ENCODE measurements at places on chromosomes 16 and 17.

GRCh38 chr17:51372345-51373004 lies 112.1 kb downstream of the UTP18 start:
- peak; percentile 9 for DNase-seq

DNA sequence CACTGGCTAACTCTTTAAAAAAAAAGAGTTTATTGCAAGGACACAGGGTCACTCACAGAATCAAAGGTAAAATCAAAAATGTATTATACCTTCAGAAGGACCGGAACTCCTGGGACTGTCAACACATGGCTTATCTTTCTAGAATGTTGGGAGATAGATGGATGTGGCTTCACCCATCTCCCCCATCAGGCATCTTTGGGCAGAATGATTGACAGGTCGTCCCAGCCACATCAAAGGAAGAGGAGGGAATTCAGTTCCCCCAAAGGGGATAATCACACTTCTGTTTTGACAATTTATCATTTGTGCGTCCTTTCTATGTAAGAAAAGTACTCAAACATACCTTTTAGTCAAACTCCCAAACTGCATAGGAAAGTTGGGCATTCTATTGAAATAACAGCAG lies 228.6 kb upstream of the CDH5 start:
- DNase-seq = no peak

DNA sequence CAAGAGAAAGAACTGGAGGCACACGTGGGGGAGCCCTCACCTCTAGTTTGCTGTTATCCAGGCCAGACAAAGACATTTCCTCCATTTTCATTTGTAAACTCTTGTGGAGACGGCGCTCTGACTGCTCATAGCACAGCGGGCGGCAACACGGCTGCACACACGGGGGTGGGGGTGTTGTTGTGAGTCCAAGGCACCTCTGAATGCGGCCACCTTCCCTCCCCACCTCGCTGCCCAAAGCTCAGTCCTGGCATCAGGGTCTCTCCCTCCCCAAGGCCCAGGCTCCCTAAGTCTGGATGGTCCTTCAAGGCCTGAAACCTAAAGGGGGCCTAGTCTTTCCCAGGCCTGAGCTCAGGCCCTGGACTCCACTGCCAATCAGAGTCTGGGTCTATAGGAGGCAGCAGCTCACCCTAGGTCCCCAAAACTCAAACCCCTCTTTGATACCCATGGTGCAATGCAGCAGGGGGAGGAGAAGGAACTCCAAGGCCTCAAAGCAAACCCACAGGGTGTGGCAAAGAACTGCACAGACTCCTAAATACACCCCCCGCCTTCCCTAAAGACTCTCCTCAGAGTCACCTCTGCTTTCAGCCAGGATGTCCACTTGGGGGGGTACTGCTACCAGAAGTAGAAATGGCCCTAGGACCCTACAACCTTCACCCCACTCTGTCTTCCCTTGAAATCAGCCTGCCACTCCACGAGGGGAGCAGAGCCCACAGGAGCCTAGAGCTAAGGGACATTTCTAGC lies 1.5 kb downstream of the ATXN7L3 start:
- peak; percentile 50 for DNase-seq

GRCh38 chr17:43871946-43872690 lies 25.1 kb downstream of the CD300LG start:
- DNase-seq = no peak

GRCh38 chr16:19842426-19843157 lies 42.1 kb downstream of the GPRC5B start:
- DNase-seq = no peak

- no peak for DNase-seq
Measured at GRCh38 chr17:36857698-36858097, 79.6 kb upstream of the LHX1 start.

GRCh38 chr17:82655038-82655479 lies 6.8 kb upstream of the WDR45B start:
- DNase-seq = no peak

DNA sequence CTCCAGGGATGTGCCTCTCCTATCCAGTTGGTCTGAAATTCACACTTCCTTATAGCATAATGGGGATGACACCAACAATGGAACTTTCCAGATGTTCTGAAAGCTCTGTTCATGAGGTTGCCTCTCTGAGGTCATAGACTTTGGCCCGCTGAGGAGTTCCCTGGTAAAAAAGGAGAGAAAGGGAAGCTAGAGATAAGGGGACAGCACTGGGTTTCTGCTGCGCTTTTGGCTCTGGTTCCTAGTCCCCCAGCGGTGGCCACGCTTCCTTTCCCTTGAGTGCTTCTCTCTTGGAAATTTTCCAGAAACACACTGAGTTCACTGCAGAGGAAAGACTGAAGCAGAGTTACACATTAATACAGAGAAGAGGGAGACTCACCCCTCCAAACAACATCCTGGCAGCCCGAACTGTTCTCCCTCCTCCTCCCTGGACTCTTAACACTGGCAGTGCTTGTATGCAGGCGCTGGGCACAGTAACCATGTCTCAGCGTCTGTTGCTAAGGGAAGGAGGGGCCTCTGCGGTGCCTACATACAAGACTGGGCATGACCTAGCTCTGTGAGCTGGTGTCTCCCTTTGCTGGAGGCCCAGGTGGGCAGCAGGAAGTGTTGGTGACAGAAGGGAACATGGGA lies at the start of gene DNAH3:
Gene DNAH3 (minus strand): TSS at position 472 of the 627 bp plus-strand sequence. CDS start 527 bp downstream, outside the sequence.
- no peak for DNase-seq

DNA sequence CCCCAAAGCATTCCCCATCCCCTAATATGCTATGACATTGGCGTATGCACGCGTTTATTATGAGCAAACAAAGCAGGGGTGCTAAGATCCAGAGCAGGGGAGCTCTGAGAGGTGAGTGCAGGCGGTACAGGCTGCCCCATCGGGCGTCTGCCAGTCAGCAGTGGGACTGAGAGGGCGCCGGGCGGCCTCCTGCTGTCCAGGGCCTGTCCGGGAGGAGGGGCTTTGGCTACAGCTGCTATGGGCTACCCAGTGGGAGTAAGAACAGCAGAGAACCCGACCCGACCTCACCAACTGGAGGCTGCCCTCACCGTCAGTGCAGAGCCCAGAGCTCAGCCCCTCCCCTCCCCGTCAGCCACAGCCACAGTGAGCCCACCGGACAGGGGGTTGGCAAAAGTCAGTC lies 18.5 kb upstream of the AATK start:
- DNase-seq = no peak

DNA sequence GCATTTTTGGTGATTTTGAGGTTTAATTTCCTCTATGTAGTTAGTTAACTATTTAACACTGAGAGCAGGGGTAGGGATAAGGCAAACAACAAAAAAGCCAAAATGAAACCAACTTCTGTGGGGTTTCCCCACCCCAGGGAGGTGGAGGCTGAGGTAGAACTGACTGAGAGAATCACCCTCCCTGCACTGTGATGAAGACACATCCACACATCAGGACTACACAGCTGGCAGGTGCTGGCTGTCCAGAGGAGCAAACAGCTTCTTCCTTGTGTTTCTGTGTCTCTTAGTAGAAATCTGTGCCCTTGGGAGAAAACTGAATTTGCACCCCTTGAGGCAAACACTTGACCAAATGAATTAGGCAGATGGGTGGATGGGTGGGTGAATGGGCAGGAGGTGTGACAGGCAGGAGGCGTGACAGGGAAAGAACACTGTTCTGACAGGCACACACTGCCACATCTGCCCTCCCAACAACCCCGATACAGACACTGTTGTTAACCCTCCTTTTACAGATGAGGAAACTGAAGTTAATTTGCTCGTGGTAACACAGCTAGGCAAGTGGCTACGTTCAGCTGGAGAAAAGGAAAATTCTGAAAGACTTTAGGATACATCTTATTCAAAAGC lies 62.9 kb upstream of the AMZ2 start:
- no peak for DNase-seq

DNA sequence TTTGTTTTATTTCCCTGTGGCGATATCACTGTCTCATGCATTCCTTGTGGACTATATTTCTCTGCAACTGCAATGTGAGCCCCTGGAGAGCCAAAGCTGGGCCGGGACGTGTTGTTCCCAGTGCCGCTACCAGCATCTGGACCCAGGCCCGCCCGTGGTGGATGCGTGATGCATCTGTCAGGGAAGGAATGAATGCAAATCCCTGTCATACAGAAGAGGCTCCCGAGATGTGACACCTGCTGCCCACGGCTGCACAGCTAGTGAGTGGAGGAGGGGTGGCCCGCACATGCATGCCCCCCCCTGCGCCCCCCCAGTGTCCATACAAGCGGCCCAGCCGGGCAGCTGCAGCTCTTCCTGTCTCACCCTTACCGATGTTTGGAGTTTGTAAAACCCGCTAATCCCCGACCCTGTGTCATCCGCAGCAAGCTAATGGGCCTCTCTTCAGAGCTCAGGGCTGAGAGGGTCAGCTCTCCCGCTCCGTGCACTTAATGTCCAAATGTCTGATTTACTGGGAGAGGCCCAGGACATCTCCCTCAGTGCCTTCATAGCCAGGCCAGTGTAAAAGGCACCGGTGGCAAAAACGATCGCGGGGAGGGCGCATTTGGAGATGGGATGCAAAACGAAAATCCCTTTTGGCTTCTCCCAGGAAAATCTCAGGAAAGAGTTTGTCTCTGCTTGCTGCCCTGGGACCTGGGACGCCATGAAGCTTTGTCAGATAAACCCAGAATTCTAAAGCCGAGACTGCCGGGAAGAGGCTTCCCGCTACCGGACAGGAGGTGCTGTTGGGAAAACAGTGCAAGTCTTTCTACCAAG lies 91.8 kb downstream of the FOXL1 start:
- DNase-seq = no peak

DNA sequence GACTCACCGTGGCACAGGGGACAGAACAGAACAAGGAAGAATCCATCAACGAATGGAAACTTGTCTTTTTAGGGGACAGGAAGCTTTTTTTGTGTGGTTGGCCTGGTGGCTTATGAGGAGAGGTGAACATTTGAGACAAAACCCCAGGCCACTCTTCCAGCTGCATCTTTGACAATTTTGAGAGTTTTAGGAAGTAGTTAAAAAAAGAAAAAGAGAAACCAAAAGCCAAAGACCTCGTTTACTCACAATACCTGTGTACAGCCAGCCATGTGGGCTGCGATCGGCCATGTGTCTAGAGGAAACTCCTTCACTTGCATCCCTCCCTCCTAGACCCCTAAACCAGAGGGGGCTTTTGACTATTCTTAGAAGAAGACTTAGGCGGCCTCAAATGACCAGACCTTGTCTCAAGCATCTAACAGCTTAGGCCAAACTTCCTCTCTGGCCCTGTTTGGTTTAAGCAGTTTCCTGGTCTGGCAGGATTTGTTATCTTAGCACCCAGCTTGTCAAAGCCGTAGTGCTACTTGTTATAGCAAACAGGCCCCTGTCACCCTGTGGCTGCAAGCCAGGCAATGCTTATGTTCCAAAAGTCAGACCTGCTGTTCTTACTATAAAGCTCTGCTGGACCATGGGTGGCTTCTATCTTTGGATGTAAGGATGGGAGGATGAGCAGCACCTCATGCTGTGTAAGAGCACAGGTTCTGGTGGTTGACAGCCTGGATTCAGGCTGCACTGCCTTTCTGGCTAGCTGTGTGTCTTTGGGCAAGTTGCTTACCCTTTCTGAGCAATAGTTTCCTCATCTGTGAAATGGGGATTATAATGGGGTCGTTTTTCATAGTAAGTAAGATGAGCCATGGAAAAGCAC lies 17.7 kb downstream of the KSR1 start:
- DNase-seq = peak; percentile 97

DNA sequence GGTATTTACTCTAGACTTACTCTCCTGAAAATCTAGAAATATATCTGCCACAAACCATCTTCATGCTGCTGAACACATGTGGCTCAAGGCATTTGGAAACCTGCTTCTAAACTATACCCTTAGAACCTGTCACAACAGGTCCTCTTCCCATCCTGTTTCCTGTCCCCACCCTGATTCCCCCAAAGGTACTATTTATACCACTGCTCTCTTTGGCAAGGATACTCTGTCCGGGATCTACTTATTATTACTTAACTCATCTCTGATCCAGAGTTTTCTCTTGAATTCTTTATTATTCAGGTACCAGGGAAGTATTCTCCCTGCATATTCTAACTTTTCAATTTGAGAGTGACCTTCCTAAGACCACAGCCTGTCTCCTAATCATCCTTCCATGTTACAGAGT lies 33.4 kb downstream of the TRAF4 start:
- no peak for DNase-seq

DNA sequence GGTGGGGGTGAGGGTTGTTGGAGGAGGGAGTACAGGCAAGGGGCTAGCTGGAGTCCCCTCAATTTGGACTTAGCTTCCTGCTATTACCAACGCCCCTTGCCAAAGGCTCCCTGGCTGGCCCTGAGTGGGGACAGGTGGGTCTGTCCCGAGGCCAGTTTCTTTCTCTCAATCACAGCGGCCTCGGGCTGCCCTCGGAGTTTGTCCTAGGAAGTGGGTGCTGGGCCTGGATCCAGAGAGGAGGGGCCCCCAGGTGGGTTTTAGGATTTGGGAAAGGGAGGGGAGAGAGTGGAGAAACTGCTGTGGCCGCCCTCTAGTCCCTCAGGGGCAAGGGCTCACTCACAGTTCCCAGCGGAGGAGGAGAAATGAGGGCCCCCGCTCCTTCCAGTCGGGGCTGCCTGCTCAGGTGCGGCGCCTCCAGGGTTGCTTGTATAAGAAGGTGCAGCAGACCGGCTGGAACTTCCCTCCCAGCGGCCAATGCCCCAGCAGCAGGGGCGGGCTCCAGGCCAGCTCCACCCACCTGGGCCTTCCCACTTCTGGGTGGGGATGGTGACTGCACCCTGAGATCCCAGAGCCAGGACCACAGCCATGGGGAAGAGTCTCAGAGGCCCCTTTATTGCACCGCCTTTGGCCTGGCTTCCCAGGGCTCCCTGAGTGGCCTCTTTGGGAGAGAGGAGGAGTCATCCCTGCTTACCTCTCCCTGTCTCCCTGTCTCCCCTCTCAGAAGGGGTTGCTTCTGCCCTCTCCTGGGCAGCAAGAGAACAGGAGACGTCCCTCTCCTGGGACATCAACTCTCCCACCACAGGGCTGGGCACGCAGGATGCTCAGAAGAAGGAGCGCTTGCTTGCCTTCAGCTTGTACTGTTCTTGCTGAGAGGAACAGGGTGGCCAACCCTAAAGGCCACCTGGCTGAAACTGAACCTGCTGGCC lies 112.0 kb upstream of the SMURF2 start:
- no peak for DNase-seq

DNA sequence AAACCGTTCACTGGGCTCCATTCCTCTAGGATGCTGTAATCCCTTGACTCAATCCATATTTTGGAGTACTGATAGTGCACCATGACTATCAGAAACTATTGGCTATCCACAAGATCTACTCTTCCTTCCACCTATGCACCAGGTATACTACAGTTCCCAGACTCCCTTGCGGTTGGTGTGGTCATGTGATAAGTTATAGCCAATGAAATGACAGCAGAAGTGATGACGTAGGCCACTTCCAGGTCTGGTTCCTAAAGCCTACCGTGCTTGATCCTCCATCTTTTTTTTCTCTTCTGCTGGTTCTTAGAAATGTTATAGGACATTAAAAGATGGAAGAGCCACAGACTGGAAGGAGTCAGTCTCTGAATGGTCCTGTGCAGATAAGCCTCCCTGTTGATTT lies 278.8 kb upstream of the C16orf82 start:
- no peak for DNase-seq
